ENCODE measurements at places on chromosomes 3 and 15.

DNA sequence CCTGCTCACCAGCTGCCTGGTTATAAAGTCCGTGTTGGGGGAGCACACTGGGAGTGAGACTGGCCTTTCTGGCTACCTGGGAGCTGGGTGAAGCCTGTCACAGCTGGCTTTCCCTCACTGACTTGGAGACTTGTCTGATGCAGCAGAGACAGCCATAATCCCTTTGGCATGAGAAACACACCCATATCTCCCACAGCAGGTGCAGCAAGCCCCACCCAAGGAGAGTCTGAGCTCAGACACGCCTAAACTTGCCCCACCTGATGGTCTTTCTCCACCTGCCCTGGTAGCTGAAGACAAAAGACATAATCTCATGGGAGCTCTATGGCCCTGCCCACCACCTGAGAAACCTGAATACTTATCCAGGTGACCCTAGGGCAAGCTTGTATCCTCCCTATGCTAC lies 54.8 kb downstream of the NMD3 start:
- DNase-seq: no peak

DNA sequence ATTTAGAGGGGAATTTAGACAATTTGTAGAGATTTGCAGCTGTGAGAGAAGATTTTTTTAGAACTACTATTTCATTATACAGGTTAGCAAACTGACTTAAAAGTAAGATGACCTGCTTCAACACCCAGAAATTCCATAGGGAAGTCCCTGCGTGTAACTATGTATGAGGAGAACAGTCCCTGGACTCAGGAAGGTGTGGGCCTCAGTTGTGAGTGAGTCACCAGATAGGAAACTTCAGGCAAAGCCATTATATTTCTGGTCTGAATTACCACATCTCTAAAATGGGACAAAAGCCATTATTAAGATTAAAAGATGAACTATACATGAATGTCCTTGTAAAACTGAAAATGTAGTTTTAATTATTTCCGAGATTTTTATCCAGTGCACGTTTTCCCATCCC lies 488.3 kb upstream of the GOLIM4 start:
- DNase-seq: no peak

DNA sequence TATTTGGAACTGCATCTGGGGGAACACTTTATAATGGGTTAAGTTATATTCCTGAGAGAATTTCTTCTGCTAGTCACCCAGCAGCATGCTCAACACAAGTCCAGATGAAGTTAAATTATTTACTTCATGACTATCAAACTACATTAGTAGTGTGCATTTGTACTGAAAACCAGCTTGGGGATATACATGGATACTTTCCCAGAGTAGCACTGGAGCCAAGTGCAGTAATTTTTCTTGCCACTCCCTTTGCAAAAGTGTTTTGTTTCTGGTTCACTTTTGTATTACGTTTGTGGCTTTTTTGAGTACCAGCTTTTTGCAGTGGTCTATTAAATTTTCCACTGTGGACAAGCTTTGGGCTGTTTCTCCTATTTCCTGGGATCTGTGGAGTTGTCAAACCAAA lies 243.0 kb downstream of the AGBL1 start:
- no peak for DNase-seq

DNA sequence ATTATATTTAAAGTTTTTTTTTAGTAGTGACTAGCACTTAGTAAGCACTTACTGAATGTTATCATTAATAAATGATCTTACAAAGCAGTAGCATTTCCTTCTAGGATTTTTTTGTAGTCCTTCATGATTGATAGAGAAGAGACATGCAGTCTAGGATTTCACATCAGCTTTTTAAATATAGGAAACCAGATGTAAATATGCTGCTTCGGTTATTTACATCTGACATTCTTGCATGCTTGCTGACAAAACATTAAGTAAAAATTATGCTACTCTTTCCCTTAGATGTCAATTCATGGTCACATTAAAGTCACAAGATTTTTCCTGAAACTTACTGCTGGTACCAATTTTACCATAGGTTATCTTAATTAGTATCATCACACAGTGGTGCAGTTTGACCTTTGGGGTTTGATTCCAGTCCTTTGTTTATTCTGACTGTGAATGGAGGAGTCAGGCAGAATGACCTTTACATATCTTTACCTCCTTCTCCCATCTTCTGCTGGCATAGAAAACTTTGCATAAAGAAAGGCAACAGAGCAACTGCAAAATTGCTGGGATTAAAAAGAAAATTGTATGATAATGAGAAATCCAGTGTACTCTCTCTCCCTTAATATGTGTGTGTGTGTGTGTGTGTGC lies 286.5 kb downstream of the LPP start:
- DNase-seq: no peak

GRCh38 chr15:38886315-38887163 lies 321.9 kb upstream of the RASGRP1 start:
- peak; percentile 71 for DNase-seq

GRCh38 chr3:194046531-194046930 lies 89.4 kb upstream of the HES1 start:
- DNase-seq: no peak

DNA sequence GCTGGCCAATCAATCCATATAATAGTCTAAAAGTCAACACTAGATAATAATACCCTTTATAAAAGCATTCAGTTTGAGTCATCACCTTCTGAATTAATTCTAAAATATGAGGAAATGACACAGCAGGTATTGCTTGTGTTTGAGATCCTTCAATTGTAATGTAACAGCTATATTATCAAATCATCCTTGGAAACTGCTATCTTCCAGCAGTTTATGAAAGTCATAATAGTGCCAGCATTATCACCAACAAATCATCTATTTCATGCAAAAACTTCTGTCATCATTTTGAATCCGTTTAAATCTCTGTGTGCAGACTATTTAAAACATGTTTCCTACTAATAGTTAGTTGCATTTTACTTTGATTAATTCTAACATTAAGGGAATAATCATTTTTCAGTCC lies 468.7 kb downstream of the CADM2 start:
- no peak for DNase-seq

- no peak for DNase-seq
Observed at GRCh38 chr3:69646287-69647067, 92.8 kb upstream of the MITF start.

DNA sequence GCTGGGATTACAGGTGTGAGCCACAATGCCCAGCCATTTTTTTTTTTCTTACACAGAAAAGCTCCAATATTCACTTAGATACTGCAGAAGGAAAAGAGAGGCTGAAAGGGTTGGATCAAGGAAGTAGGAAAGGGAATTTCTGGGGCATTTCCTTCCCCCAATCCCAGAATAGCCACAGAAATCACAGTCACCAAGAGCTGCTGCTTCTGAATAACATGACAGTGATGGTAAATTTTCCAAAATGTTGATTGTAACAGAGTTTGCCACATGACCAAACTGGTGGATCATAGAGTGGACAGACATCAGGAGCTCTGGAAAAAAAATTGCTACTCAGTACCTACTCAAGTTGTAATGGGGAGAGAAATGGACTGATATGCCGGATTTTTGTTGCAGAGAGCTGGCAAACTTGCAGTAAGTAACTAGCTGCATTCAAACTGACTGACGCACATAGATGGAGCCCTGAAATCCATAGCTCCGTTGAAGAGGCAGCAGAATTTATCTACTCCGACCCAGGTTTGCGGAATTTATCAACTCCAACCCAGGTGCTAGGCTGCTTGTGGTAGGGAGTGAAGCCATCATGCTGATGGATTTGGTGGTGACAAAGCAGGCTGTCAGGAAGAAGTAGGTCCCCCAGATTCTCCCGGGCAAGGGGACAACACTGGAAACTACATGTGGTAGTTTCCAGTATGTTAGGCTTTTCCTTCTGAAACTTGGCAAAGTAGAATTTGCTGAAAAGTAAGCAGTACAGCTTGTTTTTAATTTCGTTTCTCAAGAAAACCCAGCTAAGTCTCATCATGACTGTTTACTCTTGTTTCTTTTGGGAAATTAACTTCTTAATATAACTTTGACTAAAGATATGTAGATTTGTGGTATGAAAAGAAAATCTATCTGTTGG lies 10.5 kb upstream of the ADPGK start:
- no peak for DNase-seq

GRCh38 chr15:47412802-47413201 lies 304.5 kb upstream of the SEMA6D start:
- DNase-seq: no peak

GRCh38 chr3:151644020-151644620 lies 89.6 kb upstream of the AADACL2 start:
- DNase-seq: no peak

DNA sequence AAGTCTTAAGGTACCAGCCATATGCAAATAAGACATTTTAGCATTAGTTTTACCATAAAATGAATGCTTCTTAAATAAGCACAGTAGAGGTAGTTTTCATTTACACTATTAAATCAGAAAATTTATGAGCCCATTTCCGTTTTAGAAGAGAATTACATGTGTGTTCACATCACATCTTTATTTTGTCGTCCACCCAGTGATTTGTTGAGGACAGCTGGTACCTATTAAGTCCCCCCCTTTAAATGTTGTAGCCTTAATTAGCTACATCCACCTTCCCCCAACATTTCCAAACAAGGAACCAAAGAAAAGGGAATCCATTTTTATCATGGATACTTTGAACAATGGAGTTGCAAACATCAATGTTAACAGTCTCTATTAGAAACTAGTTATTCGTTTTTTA lies 6.8 kb downstream of the IL17RD start:
- DNase-seq: no peak

DNA sequence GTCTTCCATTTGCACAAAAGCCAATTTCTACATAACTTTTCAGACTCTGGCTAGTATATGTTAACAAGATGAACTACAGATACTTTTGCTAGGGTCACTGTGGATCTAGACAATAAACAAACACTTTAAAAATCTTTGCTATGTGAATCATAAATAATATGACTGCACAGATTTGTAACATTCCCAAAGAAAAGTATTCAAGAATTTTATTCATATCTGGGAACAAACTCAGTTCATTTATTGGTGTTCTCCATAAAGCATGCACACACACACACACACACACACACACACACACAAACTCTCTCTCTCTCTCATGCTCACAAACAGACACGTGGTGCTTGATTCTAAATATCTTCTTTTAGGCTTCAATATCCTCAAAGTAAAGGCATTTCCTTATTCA lies 18.8 kb upstream of the THRB start:
- no peak for DNase-seq

DNA sequence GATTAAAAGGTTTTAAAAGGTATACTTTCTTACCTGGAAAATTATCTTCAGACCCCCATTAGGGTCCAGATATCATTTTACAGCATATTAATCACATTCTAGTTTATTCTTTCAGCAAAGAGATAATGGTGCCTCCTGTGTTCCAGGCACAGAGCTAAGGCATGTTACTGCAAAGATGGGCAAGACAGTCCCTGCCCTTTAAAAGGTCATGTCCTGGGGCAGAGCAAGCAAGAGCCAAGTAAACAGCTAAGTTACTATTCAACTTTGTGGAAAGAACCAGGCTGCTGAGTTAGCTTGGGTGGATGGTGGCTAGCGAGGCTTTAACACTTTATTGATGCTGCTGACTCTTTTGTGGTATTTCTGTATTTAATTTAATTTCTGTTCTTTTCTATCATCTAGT lies 75.0 kb downstream of the LRRC28 start:
- no peak for DNase-seq

GRCh38 chr3:52047295-52047960 lies 8.9 kb downstream of the DUSP7 start:
- DNase-seq: no peak

DNA sequence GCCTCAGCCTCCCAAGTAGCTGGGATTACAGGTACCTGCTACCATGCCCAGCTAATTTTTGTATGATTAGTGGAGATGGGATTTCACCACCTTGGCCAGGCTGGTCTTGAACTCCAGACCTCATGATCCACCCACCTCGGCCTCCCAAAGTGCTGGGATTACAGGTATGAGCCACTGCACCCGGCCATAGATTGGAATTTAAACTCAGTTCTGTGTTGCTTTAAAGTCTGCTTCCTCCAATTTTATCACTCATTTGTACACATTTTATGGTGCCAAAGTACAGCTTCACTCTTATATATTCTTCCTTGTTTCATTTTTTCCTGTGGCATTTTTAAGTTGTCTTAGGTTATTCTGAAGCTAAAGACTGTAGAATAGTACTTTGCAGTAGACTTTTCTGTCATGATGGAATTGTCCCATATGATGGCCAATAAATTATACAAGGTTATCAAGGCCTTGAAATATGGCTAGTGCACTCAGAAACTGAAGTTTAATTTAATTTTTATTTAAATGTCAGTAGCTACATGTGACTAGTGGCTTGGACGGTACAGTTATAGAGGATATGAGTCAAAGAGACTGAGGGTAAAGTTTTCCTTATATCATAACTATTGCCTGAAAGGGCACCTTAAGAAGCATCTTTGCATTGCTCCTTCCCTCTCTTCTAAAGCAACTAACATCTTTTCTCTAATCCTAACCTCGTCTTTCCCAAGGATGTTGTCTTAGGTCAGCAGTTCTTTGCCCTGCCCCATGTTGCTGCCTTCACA lies 28.1 kb downstream of the ATP11B start:
- no peak for DNase-seq

GRCh38 chr3:177060492-177060891 lies 136.8 kb downstream of the TBL1XR1 start:
- no peak for DNase-seq

DNA sequence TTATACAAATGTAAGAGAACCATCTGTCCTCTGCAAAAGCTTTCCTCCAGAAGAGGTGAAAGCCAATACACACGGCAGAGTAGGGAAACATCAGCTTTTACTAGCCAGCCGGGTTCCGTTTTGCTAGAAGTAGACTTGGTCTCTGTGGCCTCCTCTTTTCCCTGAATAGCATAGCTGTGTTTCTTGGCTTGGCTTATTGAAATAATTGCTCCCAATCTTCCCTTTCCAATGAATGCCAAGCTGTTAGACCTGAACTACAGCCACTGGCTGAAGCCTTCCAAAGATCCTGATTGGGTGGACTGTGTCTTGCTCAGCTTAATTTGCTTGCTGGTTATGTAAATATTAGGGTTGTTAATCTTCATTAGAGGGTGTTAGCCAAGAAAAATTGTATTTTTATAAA lies 157.8 kb upstream of the ROPN1 start:
- no peak for DNase-seq

DNA sequence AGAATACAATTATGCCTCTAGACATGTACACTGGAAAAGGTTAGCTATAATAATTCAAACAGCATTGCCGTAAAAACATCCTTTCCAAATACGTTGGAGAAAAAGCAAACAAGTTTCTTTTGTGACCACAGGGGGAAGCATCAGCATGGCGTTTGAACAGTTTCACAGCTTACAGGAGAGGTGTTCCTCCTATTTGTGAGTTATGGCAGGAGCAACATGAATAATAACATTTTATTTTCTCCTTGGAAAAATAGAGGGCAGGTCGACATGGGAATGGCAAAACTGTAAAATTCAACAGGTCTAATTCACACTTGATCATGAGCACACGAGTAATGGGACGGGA lies 39.7 kb upstream of the GADL1 start:
- peak; percentile 66 for DNase-seq

Data from astrocyte of the spinal cord (primary cell).